NCI-H510A (cell line): ENCODE measurements at places on chromosomes 6 and 20.

- peak; percentile 75 for DNase-seq
Observed at GRCh38 chr20:10111139-10111958, 76.6 kb downstream of the ANKEF1 start.

DNA sequence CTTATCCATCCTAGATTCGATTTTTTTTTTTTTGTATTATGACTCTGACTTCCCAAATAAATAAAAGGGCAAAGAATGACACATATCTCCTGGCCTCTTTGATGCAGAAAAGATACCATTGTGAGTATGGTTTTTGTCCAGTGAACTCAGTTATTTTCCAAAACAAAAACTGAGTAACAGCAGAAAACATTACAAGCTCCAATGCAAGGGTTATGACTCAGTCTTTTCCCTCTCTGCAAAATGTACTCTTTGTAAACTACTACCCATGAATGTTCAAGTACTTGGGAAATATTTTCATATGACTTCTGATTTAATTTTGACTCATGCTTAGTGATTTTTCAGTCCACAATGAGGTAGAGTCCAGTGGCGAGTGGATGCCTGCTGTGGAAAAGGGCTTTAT, 355.3 kb downstream of the RNF144B start:
- DNase-seq = no peak

DNA sequence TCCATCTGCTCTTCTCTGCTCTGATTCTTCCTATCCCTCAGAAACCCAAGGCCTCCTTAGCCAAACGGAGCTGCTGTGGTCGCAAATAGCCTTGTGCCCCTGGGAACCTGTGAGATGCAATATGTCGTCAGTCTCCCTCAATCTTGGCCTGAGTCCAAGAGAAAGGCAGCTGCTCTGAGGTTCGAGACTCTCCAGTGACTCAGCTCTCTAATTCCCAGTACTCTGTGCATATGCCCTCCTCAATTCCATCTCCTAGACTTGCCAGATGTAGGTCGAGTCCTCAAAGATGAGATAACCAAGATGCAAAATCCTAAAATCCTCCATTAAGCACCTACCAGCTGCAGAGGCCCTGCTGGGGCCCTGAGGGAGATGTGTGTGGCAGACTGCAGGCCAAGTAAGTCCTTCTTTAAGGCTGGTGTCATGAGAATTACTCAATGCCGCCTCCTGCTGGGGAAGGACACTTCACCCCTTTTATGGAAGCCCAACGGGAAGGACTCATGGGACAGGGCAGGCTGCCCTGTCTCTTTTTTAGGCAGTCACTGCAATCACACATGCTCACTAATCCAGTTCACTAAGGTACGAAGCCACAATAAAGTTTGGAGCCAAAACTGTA, 28.5 kb downstream of the C6orf15 start:
- DNase-seq = no peak

DNA sequence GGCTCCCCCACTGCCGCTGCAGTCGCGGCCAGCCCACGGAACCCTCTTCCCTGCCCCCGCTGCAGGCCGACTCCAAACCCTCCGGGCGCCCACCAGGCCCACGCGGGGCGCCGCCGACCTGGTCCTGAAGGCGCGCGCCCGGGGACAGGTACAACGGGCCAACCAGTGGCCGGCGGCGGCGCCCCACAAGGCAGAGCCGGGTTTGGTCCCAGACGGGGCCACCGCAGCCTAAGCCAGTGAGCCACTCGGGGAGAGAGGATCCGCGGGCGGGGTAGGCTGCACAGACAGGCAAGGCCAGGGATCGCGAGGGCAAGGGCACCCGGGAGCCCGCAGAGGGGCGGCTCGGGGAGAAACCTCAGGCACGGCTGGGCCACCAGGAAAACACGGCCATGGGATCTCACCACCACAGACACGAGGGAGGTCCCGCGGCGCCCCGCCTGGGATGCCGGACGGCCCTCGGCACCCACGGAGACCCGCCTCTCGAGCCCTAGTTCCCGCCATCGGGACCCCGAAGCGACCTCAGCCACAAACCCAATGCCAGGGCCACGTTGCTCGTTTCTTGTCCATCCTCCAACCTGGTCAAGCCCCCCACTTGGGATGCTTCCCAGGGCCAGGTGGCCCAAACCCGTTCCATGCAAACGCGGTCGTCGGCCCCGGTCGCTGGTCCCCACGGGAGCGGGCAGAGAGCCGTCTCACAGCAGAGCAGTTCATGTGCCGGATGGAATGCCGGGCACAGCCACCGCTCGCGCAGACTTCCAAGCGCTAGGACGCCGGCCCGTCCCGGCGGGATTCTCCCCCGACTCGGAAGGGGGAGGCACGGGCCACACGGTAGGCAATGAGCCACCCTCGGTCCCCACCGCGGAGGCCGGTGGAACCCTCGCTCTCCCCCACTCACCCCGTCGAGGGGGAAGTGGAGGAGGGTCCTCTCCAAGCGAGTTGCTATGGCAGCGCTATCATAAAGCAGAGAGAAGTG, 1956.6 kb upstream of the DEFB115 start:
- no peak for DNase-seq

DNA sequence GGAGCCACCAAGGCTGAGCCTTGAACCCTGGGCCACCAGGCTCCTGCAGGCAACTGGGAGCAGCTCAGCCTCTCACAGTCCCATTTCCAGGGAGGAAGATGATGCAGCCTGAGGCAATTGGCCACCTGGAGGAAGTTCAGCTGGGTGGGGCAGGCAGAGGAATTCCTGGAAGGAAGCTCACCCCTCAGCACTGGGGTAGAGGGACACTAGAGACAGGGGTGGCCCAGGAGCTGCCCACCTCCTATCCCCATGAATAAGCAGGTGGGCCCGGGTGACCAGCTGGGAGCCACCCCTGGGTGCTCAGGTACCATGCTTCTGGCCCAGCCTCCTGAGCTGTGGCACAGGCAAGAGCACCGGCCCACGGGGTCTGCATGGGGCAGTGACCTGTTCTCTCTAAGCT, 3.6 kb upstream of the HSPA12B start:
- DNase-seq = no peak

- DNase-seq = no peak
Observed at GRCh38 chr20:63411898-63412631, 50.9 kb upstream of the CHRNA4 start.

GRCh38 chr20:4084096-4084495, 68.7 kb upstream of the RNF24 start:
- DNase-seq = no peak

- no peak for DNase-seq
Observed at GRCh38 chr20:58637466-58638213, 13.4 kb upstream of the STX16 start.

DNA sequence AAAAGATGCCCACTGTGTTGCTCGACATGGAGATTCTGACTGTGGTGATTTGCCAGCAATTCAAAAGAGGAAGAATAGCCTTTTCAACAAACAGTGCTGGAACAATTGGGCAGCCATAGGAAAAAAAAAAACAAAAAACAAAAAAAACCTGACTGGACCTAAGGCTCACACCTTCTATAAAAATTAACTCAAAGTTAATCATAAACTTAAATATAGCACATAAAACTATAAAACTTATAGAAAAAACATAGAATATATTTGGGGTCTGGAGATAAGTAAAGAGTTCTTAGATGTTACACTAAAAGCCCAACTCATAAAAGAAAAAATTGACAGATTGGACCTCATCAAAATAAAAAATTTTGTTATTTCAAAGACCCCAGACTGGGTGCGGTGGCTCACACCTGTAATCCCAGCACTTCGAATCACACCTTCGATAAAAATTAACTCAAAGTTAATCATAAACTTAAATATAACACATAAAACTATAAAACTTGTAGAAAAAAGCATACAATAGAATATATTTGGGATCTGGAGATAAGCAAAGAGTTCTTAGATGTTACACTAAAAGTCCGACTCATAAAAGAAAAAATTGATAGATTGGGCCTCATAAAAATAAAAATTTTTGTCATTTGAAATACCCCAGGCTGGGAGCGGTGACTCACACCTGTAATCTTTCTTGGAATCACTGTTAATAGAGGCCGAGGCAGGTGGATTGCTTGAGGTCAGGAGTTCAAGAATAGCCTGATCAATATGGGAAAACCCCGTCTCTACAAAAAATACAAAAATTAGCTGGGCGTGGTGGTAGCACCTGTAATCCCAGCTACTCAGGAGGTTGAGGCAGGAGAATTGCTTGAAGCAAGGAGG, 115.6 kb upstream of the FAM83B start:
- no peak for DNase-seq

GRCh38 chr6:30265181-30265580, 52.0 kb upstream of the TRIM26 start:
- DNase-seq = no peak

DNA sequence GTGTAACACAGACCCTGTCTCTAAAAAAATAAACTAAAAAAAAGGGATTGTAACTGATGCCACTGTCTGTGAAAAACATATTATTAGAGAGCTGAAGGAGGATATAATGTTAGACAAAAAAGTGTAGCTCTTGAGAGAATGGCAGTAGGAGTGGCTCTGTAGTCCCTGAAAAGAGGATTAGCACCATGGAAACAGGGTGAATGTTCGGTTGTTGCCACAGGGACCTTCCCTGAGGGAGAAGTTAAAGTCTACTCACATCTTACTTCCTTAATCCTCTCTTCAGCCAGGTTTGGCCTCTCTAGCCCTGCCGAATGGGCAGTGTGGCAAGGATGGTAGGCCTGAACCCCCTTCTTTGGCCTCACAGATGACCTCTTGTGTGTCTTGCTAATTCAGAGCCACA, 12.1 kb downstream of the SCAND1 start:
- no peak for DNase-seq

GRCh38 chr6:41722969-41723529, 12.4 kb downstream of the TFEB start:
- DNase-seq = no peak

DNA sequence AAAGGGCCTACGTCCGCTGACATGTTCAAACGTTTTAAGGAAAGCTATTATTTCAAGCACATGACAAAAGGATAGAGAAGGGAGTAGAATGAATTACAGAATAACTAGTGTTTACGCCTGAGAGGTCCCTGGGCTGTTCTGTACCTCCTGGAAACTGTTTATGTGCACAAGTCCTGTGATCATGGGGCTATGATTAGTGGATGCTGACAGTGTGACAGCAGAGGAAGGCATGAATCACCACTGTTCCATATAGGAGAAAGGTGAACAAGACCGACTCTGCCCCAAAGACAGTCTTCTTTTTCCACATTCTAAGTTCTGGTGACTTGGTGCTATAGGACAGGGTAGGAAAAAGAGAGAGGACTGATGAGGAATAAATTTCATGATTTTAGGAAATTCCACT, 249.2 kb upstream of the PRDM1 start:
- DNase-seq = no peak

- DNase-seq = no peak
Observed at GRCh38 chr6:78844899-78845298, 22.5 kb upstream of the IRAK1BP1 start.

DNA sequence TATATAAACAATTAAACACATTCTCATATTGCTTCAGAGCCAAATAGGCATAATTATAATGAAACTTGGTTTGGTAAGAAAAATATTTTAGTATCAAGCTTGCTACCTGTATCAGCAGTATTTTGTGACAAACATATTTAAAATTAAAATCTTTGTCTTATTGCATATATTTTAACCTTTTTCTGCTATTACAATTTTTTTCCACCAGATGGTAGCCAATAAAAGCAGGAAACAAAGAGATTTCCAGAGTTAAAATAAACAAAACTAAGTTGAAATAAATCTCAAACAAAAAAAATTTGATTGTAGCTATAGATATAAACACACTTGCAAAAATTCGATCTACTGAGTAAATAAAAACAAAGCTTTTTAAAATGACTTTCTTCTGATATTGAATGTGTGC, 491.3 kb upstream of the GJE1 start:
- DNase-seq = no peak

DNA sequence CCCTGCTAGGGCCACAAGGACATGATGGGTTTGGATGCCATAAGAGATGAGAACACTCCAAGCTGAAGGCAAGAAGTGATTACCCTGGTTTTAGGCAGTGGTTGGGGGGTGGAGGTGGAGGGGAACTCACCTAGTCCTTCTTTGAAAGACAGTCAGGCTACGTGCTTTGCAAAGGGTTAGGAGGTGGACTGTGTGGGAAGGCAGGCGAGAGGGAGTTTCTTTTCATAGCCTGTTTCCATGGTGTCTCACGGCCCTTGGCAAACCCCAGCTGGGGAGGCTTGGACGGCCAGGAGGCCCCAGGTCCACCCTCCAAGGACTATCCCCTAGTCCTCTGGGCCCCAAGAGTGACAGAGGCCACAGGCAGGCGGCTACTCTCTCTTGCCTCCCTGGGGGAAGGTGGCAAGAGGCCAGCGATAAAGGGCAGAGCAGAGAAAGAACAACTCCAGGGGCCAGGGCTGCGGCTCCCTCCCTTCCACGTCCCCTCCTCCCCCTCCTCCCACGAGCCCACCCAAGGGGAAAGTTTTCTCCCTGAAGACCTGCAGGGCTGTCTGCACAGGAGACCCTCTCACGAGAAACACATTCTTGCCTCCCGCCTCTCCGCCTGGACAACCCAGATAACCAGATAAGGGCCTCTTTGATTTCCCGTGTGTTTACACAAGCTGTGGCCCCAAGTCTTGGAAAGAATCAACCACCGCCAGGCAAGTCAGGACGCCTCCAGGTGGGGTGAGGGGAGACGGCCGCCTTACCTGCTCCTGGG, 74.4 kb downstream of the NOL4L start:
- DNase-seq = no peak

DNA sequence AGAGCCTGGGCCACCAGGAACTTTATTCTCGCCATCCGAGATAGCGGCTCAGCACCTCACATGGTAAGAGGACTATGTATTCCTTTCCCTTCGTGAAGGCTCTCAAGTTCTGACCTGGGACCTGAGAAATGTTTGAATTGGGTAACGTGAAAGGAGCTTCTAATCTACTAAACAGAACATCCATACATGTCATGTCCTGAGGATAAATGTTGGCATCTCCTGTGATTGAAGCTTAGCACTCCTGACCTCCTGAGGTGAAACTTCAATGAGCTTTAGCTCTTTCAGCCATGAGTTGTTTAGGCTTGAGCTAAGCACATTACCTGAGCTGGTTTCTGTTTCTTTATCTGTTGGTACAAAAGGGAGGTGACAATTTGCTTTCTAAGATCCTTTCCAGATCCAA, 280.9 kb downstream of the PACRG start:
- no peak for DNase-seq

DNA sequence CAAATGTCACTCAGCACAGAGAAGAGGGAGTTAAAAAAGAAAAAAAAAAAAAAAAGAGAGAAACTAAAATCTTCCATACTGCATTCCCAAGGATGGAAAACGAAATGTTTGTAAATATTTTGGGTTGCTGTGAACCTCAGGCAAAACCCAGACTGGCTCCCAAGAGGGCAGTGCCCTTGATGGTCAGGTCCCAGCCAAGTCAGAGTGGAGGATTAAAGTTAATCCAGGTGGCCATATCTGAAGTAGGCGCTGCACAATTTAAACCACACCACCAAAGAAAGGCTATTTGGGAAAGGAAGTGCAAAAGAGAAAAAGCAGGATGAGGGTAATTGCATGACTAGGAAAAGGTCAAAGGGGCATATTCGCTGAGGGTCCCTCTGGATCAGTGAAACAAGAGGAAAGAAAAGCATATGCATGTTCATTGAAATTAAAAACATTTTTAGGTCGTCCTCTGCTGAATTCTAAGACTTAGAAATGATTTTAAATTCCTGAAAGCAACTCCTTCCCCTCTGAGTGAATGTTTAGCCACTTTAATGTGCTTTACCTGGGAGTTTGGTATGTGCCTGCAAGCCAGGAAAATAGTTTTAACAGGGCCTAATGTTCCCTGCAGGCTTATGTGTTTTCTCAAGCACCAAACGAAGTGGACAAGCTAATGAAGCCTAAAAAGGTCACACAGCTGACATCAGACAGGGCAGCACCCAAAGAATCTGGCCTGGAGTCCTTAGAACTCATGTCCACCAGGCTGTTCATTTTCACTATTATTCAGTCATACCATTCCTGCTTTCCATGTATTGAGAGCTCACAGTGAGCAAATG, 159.1 kb downstream of the HACE1 start:
- DNase-seq = no peak
